ENCODE measurements at places on chromosomes 3 and 15. TPM values are rescaled to one million over a fixed set of nuclear protein-coding genes. Genes with fewer than 3 reads are reported as not detected.

DNA sequence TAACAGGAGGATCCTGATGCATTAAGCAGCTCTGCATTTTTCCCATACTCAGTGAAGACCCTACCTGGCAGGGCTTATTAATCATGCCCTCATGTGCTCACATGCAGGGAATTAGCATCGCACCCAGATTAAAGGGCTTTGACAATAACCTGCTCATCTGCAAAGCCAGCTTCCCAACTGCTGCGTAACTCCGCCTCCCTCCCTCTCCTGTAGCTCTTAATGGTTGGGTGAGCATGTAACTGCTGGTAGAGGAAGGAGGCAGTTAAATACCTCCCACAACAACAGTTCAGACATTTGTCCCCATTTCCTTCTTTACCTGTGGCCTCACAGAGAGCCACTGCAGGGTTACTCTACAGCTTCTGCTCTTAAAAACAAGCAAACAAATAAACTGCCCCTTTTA lies 203.6 kb upstream of the WNT5A start:
- DNase-seq, result no peak

DNA sequence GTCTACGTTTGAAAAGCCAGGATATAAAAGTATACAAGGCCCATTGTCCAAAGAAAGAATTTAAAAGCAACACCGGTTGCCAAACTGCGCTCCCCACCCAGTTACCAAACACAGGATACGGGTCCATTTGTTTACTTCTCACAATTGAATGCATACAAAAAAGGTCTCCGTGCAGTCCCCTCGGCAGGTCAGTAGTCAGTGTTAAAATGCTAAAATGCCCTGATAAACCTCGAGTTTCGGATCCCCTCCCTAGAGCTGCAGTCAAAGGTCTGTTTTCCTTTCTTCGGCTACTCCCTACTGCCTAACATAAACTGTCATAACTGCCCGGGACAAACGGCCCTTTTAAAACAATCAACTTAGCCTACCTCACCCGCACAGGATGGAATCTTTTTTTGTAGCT lies 534.6 kb downstream of the FOXP1 start:
- DNase-seq, result no peak

- DNase-seq, result no peak
Measured at GRCh38 chr3:22039161-22039560, 288.2 kb upstream of the ZNF385D start.

FAM107A gene
- total RNA-seq, result not detected

ROPN1B gene
- total RNA-seq, result not detected

- no peak for DNase-seq
Measured at GRCh38 chr15:89028036-89028435, 60.2 kb upstream of the ABHD2 start.

TNFAIP8L3 gene
- total RNA-seq, result not detected

GRCh38 chr3:110815008-110815583 lies 256.5 kb upstream of the NECTIN3 start:
- DNase-seq, result no peak

DLG1 gene
- total RNA-seq, result 58.8 TPM

GRCh38 chr15:45393851-45394250 lies 15.5 kb upstream of the GATM start:
- no peak for DNase-seq

CLK3 gene
- 175 TPM for total RNA-seq

DNA sequence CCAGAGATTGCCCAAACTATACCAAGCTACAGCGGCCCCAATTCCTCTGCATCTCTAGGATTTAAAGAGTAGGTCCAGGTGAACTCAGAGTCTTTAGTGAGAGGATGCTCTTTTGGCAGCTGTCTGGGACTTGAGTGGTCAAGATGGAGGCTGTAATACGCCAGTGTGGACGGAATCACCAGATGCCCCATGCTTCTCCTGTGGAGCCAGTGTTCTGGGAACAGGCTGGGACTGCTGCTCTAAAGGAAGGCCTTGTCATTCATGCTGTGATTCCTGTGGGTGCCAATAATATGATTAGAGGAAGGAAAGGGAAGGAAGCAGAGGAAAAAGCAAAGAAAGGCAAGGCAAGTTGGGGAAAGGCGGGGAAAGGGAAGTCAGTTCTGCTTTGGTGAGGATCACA lies 17.4 kb upstream of the NOX5 start:
- no peak for DNase-seq

ST3GAL6 gene
- total RNA-seq, result not detected

GRCh38 chr3:80994767-80995166 lies 766.7 kb downstream of the GBE1 start:
- no peak for DNase-seq

- no peak for DNase-seq
Measured at GRCh38 chr3:19347671-19348070, 199.4 kb downstream of the KCNH8 start.

DNA sequence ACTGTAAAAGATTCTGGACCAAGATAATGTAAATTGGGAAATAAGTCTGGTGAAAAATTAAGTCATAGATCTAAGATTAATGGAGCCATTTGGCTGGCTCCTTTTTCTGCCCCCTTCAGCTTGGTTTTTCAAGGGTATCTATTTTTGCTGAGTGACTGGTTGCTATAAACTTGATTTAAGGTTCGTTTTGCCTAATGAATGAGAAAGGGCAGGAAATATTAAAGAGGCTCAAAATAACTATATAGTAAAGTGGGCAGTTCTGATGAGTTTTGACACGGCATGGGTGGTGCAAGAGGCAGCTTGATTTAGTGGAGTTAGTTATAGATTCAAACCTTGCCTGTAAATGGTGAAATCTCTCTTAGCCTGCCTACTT lies 140.7 kb downstream of the STAC start:
- DNase-seq, result no peak

GRCh38 chr3:129947538-129948240 lies 26.8 kb upstream of the TRH start:
- DNase-seq, result no peak

LMOD3 gene
- total RNA-seq, result not detected

DNA sequence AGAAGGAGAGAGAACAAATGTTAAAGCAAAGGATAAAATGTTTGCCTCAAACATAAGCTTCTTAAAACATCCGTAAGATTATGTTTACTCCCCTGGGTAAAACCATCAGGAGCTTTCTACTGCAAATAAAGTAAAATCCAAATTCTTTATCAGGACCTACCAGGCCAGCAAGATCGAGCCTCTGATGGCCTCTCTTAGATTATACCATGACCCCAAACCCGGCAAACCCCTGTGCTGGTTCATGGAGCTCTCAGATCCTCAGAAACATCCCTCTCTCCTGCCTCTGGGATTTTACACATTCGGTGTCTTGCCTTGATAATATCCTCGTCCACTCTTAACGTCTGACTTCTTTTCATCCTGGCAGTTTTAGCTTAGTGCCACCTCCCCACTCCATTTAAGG lies 7.5 kb upstream of the TARS3 start:
- no peak for DNase-seq

AGBL1 gene
- 0.04 TPM for total RNA-seq

ARPP21 gene
- total RNA-seq, result not detected

- no peak for DNase-seq
Measured at GRCh38 chr3:59688636-59689035, 638.8 kb upstream of the CFAP20DC start.

ZBTB11 gene
- 25.1 TPM for total RNA-seq

DNA sequence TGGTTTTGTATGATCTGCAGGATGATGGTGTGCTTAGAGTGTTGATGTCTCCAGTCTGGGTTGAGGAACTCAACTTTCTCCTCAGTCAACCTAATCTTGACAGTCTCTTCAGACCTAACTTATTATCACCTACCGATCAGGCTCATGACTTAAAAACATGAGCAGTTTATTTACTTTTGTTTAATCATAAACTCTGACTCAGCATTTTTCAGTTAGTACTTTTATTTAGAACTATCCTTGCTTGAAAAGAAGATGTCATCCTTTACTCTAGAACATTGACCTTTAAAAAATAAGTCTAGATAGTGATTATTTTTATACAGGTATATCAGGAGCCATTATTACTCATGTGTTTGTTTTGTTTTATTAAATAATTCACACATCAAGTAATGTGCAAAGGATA lies 414.8 kb downstream of the AGBL1 start:
- DNase-seq, result no peak

Data from activated CD4-positive, alpha-beta T cell treated with anti-CD3 and anti-CD28 coated beads for 36 hours (primary cell).